ENCODE measurements at places on chromosomes 11 and 22.

DNA sequence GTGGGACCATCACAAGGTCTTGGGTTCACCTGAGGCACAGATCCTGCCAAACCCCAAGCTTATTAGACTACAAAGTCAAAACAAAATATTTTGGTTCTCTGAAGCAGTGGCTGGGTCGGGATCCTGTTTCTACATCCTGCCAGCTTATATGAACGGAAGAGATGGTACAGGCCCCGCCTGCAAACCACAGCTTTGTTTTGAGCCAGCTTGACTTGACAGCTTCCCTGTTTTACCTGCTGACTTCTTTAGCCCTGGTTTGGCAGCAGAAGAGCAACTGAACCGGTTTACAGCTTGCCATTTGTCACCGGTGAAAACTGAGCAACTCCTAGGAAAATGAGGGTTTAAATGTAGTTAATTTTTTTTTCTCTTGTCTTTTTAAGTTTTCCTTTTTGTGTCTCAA, 11.4 kb downstream of the PACS1 start:
- DNase-seq, result no peak

DNA sequence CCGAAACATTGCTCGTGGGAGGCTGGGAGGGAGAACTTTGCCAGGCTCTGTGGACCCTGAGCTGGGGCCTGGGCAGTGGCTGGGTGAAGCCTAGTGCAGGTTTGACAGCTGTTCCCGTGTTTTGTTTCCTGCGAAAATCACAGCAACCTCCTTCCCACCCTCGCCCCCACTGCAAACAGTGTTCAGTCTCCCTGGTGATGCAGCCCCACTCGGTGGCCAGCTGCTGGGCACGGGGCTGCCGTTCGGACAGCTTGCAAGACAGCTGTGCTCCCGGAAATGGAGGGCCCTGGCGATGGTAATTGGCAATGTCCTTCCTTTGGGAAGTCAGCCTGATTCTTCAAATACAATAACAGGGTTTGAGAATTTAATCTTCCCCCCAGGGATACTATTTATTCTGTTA, 10.4 kb upstream of the GAL start:
- no peak for DNase-seq

- DNase-seq, result no peak
Observed at GRCh38 chr11:1528710-1529109, 42.1 kb upstream of the MOB2 start.

DNA sequence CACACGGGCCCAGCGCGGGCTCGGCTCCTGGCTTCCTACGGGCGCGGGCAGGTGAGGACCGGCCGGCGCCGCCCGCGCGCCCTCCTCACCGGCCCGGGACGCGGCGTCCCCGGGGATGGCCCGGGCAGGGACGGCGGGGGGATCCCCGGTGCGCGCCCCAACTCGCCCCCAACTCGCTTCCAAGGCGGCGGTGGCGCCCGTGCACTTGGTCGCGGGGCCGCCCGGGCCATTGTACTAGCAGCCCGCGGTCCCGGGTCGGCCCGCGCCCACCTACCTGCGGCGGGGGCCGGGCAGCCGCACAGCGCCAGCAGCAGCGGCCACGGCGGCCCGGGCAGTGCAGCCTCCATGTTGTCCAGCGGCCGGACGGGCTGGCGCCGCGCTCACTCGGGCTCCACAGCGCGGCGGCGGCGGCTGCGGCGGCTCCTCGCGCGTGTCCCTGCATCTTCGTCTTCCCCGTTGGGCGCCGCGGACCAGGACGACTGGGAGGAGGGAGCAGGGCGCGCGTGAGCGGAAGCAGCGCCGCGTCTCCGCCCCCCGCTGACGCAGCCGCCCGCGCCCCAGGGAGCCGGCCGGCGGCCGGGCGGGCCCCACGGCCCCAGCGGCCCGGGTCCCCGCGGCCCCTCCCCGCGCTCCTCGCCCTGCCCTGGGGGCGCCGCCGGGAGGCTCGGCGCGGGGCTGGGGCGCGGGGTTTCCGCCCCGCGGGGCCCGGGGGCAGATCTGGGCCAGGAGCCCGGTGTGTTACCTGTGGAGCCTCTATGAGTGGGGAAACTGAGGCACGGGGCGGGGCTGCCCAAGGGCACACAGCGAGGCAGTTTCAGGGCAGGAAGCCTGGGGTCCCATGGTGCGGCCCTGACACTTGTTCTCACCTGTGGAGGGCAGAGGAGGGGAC, 159.3 kb upstream of the GRK3 start:
- no peak for DNase-seq

- no peak for DNase-seq
Observed at GRCh38 chr11:122976061-122976733, 5.4 kb downstream of the BSX start.

- no peak for DNase-seq
Observed at GRCh38 chr22:44525941-44526778, 28.1 kb upstream of the RTL6 start.

DNA sequence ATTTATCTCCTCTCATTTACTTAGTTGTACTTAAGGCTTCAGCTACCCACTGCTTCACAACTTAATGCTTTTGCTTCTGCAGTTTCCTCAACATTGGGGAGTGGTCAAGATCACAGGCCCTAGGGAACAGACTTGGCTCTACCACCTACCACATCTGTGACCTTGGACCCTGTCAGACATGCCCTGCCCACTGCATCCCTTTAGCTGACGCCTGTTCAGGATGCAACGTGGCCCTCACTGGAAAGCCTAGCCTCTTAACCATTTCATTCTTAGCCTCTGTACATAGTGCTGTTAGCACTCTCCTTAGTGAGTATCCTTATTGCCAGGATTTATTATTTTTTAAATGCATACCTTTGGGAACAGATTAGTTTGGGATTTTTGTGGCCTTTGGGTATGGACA, 34.4 kb downstream of the TNRC6B start:
- DNase-seq, result no peak

- DNase-seq, result no peak
Observed at GRCh38 chr22:47808236-47808635, 1045.8 kb downstream of the TBC1D22A start.

GRCh38 chr11:11843211-11843621, 1.4 kb downstream of the USP47 start:
- DNase-seq, result peak; percentile 37

DNA sequence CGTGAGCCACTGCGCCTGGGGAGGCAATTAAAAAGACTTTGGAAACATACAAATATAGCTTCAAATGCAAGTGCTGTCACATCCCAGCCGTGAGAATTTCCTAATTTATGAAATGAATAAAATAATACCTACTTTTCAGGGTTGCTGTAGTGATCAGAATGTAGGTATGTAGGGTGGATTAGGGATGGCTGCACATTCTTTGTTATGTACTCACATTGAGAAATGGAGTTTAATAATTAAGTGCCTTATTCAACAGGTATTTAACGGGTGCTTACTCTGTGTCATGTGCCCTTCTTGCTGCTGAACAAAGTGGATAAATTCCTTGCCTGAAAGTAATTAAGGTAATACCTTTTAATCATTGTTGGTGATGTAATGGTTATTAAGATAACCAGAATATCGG, 37.0 kb downstream of the MMP7 start:
- no peak for DNase-seq

GRCh38 chr11:68436985-68437926, 23.3 kb upstream of the PPP6R3 start:
- no peak for DNase-seq

GRCh38 chr11:100961633-100962032, 168.0 kb downstream of the PGR start:
- DNase-seq, result no peak

- peak; percentile 4 for DNase-seq
Observed at GRCh38 chr11:109939166-109939810, 153.9 kb upstream of the ZC3H12C start.

DNA sequence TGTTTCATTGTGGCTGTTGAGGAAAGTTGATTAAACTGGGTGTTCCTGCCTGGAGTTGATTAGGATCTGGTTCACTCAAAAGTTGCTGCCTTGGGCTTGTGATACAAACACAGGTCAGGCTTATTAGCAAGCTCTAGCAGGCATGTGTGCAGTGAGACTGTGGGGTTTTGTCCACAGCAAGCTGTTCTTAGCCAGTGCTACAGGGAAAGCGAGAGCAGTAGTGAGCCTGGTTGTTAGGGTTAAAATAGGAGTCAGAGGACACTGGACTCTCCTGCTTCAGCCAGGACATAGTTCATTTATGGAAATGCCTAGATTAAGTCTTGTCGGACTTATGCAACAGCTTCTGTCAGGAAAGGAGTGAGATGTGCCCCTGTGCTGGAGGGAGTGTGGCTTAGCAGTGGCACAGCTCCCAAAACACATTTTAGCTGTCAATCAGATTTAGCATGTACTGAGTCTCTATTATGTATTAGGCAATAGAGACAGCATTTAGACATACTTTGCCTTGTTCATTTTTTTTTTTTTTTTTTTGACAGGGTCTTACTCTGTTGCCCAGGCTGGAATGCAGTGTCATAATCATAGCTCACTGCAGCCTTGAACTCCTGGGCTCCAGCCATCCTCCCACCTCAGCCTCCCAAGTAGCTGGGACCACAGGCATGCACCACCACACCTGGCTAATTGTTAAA, 8.7 kb downstream of the SNRPD3 start:
- DNase-seq, result no peak

DNA sequence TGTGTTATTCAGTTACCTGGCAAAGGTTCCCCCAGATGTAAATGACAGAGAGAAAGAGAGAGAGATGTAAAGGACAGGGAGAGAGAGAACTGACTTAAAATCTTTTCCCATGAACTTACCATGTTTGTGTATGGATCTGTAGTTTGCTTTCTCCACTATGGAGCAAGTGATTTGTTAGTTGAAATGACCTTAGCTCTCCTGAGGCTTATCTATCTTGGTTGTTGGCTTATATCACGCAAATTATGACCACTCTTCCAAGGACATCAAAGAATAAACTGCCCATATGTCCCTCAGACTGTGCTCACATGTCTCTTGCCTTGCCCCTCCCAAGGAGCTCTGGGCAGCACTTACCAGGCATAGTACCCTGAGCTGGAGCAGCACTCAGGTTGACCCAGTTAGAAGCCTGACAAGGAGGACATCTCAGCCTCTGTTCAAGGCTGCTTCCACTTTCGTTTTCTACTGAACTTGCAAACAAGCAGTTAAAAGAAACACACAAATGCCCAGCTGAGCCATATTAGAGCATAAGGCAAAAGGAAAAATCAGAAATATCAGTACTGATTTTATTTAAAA, 95.3 kb upstream of the RCN1 start:
- no peak for DNase-seq

GRCh38 chr11:24747275-24748251, 250.7 kb downstream of the LUZP2 start:
- DNase-seq, result no peak

DNA sequence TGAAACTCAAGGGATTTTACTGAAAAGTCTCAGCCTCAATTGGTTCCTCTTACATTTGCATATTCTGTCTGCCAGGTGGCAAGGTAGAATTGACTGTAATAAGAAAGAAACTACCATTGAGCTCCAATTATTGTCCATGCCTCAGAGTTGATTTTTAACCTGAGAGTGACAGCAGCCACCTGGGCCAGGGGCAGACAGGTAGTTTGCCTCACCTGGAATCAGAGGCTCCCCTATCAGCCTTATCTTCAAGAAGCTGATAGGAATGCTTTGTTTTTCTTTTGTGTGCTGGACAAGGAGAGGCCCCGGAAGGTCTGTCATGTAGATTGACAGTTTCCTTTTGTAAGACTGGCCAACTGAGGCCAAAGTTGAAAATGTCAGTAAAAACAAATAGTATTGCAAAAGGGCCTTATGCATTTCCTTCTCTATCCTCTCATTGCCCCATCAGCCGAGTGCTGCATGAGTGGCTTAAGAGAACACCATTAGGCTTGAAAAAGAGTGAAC, 34.1 kb downstream of the CD44 start:
- no peak for DNase-seq

GRCh38 chr11:69342588-69343330, 48.8 kb downstream of the MYEOV start:
- no peak for DNase-seq

DNA sequence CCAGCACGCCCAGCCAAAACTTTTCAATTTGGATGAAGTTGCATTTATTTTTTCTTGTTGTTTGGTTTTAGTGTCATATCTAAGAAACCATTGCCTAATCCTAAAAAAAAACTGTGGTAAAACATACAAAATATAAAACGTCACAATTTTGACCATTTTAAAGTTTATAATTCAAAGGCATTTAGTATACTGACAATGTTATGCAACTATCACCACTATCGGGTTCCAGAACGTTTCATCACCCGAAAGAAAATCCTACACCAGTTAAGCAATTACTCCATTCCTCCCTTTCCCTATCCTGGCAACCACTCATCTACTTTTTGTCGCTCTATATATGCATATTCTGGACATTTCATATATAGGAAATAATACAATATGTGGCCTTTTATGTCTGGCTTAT, 30.5 kb upstream of the PHOX2A start:
- DNase-seq, result no peak

- peak; percentile 47 for DNase-seq
Observed at GRCh38 chr11:73415854-73416615, 39.8 kb downstream of the RELT start.

- no peak for DNase-seq
Observed at GRCh38 chr22:33962409-33962808, 42.1 kb upstream of the LARGE1 start.

GRCh38 chr22:26529345-26529744, 17.1 kb upstream of the TFIP11 start:
- no peak for DNase-seq

DNA sequence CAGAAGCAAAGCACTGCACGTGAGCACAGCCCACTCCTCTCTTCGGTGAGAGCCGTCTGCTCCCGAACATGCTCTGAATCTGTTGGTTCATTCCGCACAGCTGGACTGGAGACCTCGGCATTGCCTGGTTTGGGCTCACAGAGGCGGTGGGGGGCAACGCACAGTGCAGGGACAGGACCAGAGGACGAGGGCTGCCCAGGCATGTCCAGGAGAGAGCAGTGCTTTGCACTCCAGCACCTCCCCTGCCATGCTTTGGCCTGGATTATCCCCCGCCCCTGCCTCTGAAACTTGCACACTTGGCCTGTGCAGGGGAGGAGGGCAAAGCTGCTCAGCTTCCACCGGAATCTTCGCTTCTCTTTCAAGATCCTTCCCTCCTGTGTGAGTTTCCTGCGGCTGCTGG, 536.5 kb downstream of the BRD1 start:
- DNase-seq, result no peak

DNA sequence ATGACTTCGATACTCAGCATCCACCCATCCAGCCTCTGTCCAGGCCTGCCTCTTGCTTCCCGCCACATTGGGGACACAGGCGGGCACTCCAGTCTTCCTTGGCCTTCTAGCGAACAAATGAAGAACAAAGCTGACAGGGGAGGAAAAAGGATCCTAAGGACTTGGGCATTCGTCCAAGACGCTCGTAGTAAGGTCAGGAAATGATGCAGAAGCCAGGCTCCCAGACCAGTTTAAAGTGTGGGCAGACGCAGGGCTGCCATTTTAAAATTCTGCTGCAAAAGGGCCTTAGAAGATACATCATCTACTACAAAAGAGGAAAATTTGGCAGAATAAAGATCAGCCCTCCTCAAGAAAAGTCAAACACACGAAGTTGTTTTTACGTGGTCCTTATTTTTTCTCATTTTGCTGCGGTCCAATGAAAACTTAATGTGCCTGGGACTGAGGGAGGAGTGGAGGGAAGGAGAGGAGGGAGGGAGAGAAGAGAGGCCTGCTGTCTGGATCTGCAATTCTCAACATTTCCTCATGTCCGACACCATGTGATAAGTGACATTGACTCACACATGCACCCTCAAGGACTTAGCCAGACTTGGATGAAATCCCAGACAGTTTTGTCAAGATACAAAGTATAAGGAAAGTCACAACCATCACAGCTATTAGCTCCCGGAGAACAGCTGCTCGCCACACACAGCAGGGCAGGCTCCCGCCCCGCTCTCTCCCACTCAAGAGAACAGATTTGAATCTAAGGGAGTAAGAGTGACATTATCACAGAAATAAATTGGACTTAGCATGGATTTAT, 5.7 kb downstream of the DNAL4 start:
- DNase-seq, result peak; percentile 83

GRCh38 chr22:38943201-38943600, 14.2 kb upstream of the APOBEC3A start:
- no peak for DNase-seq
